Epithelial cell of umbilical artery (primary cell): ENCODE measurements at places on chromosomes 2 and 18. TPM values are rescaled to one million over a fixed set of nuclear protein-coding genes. Genes with fewer than 3 reads are reported as not detected.

Gene MEIS1
- total RNA-seq = 24.0 and 42.6 TPM in 2 replicates

Gene STPG4
- under 0.01 TPM in 1 of 2 replicates, not detected in the other for total RNA-seq

Gene B4GALT6
- total RNA-seq = 7.8 and 8.4 TPM in 2 replicates

Gene ICA1L
- 1.6 and 3.2 TPM in 2 replicates for total RNA-seq

Gene FBLN7
- total RNA-seq = 1.8 and 1.9 TPM in 2 replicates

Gene SULT1C4
- 12.9 and 27.0 TPM in 2 replicates for total RNA-seq

Gene NCKAP5
- total RNA-seq = 0.32 and 2.9 TPM in 2 replicates

Gene RIT2
- not detected in 2 replicates for total RNA-seq

Gene BCL2
- 1.6 and 2.0 TPM in 2 replicates for total RNA-seq

Gene SKOR2
- total RNA-seq = not detected in 2 replicates

Gene MYO3B
- under 0.01 TPM in 1 of 2 replicates, not detected in the other for total RNA-seq

Gene CAPN14
- total RNA-seq = under 0.01 TPM in 2 replicates

Gene IL18RAP
- not detected in 2 replicates for total RNA-seq

Gene POLR1A
- total RNA-seq = 10.1 and 31.3 TPM in 2 replicates

Gene MARCHF4
- total RNA-seq = 3.2 and 6.2 TPM in 2 replicates

Gene ARHGAP28
- total RNA-seq = 27.2 and 29.9 TPM in 2 replicates

Gene KRTCAP3
- not detected in 2 replicates for total RNA-seq

Gene SERPINB10
- total RNA-seq = 0.32 TPM in 1 of 2 replicates, not detected in the other
